Sigmoid colon (tissue), 7 donors: ENCODE measurements at places on chromosomes 7 and 10. TPM values are rescaled to one million over a fixed set of nuclear protein-coding genes. Genes with fewer than 3 reads are reported as not detected.

NPC1L1 gene
- not detected for polyA plus RNA-seq

GPR26 gene
- polyA plus RNA-seq: not detected

MMP21 gene
- polyA plus RNA-seq: not detected

CDHR3 gene
- 2.4 TPM for polyA plus RNA-seq

UTF1 gene
- not detected for polyA plus RNA-seq

LRRD1 gene
- polyA plus RNA-seq: 0.04 TPM

HKDC1 gene
- 33.3 TPM for polyA plus RNA-seq

DNA sequence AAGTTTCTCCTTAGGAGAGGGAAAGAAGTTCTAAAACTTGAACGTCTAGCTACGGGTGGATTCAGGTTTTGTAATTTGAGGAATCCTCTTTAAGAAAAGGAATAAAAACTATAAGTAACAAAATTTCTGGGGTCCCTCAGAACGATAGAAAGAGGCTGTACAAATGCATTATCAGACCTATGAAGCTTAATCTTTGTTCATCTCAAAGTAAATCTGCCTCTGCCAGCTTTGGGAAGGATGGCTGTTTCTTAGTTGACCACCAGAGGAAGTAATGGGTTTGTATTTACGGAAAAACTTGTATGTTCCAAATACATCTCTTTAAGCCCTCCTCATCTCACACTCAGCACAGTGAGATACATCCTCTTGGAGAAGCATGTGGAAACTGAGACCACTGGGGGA is 864 bp downstream of the PSTK start:
- H3K36me3 ChIP-seq: no peaks in the 10 kb centered on the region
- peaks cover 12% of the 10 kb centered on the region for H3K4me1 ChIP-seq
- peak overlapping the region; percentile 96 for H3K27ac ChIP-seq
- H3K4me3 ChIP-seq: peak overlapping the region; percentile 67
- no peak for DNase-seq

DNA sequence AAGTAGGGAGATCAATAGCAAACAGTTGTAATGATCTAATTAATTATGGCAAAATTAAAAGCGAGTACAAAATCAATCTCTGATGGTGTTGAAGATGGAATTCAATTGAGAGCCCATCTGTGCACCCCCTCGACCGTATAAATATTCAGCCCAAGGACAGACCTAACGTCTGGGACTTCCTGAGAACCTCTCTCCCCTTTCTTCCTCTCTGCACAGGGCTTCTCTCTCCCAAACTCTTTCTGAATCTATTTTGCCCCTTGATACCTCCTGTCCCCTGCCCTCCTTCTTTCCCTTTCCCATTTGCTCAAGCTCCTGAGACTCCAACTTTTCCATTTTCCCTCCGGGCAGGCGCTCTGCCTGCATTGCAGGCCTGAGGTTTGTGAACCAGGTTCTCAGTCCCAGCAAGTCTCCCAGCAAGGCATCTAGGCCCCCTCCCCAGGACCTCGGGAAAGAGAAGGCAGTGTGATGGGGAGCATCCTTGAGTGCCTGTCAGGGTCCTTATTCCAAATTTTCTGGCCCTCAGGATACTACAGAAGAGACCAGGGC is 8.5 kb upstream of the PAX2 start:
- no peak overlapping the region for H3K27ac ChIP-seq
- H3K27me3 ChIP-seq: peaks cover 93% of the 10 kb centered on the region
- DNase-seq: no peak
- peaks cover 39% of the 10 kb centered on the region for H3K4me1 ChIP-seq

DNA sequence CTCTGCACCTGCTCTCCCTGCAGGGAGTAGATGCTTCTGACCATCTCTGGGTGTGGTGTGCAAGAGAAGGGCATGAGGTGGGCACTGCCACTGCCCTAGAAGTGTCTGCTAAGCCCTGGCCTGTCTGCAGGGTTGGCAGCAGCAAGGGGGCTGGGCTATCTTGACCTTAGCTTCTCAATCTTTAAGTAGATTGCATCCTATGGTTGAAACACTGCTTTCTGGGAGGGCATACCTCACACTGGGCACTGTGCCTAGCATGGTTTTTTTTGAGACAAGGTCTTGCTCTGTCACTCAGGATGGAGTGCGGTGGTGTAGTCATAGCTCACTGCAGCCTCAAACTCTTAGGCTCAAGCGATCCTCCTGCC is 54.9 kb downstream of the CLIP2 start:
- no peaks in the 10 kb centered on the region for H3K27me3 ChIP-seq
- no peak overlapping the region for H3K4me3 ChIP-seq
- DNase-seq: no peak
- no peak overlapping the region for H3K27ac ChIP-seq

- DNase-seq: no peak
- H3K4me3 ChIP-seq: no peak overlapping the region
- H3K36me3 ChIP-seq: peaks cover 25% of the 10 kb centered on the region
- H3K27ac ChIP-seq: no peak overlapping the region
- no peaks in the 10 kb centered on the region for H3K27me3 ChIP-seq
Observed at GRCh38 chr10:103602028-103602851, 108.7 kb downstream of the NEURL1 start.

- no peaks in the 10 kb centered on the region for H3K36me3 ChIP-seq
- no peak overlapping the region for H3K4me3 ChIP-seq
- H3K27me3 ChIP-seq: no peaks in the 10 kb centered on the region
- no peaks in the 10 kb centered on the region for H3K4me1 ChIP-seq
- H3K27ac ChIP-seq: no peak overlapping the region
- DNase-seq: no peak
Observed at GRCh38 chr10:8072211-8072610, 17.7 kb downstream of the GATA3 start.

GRCh38 chr10:92693534-92693893 is 3.8 kb downstream of the HHEX start:
- no peak for DNase-seq
- H3K27me3 ChIP-seq: peaks cover 41% of the 10 kb centered on the region
- H3K4me1 ChIP-seq: peaks cover 36% of the 10 kb centered on the region
- no peaks in the 10 kb centered on the region for H3K36me3 ChIP-seq
- H3K27ac ChIP-seq: no peak overlapping the region

- H3K36me3 ChIP-seq: no peaks in the 10 kb centered on the region
- no peak for DNase-seq
- H3K4me3 ChIP-seq: no peak overlapping the region
- H3K4me1 ChIP-seq: peaks cover 43% of the 10 kb centered on the region
- H3K27me3 ChIP-seq: peaks cover 91% of the 10 kb centered on the region
- no peak overlapping the region for H3K27ac ChIP-seq
Observed at GRCh38 chr10:117134306-117135025, 3.6 kb downstream of the VAX1 start.

DNA sequence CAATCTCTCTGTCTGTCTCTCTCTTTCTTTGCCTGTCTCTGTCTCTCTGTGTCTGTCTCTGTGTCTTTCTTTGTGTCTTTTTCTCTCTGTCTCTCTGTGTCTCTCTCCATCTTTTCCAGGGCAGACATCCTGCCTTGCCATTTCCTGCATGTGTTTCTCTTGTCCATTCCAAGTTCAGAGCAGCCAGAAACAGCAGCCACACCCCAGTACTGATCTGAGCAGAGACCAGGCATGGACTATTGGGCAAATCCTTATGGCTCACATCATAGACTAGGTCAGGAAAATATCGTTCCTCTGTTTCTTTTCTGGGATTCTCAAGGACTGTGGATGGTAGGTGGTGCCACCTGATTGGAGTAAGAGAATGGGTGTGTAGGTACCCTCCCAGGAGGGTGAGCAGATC is 95.8 kb downstream of the RAMP3 start:
- H3K4me1 ChIP-seq: no peaks in the 10 kb centered on the region
- H3K27ac ChIP-seq: no peak overlapping the region
- H3K27me3 ChIP-seq: no peaks in the 10 kb centered on the region
- H3K4me3 ChIP-seq: no peak overlapping the region

DNA sequence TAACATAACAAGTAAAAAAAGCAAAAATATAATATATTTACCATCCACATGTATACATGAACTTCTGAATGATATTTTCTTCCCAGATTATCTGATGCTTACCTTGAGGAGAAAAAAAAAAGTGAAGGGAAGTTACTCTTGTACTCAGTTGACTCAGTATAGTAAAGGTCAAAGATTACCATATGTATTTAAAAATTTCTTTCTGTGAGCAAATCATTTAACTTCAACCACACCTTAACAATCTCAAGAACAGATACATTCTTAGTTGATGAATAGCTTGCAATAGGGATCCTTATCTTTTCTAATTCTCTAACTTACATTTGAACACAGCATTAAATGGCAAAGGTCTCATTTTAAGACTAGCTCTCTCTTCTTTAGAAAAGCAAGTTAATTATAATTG is 29.8 kb downstream of the PRR15 start:
- no peak overlapping the region for H3K4me3 ChIP-seq
- H3K36me3 ChIP-seq: no peaks in the 10 kb centered on the region
- no peaks in the 10 kb centered on the region for H3K4me1 ChIP-seq
- no peak for DNase-seq

GRCh38 chr7:143259765-143260164 is 3.5 kb upstream of the GSTK1 start:
- no peaks in the 10 kb centered on the region for H3K36me3 ChIP-seq
- H3K4me1 ChIP-seq: peaks cover 17% of the 10 kb centered on the region
- no peak overlapping the region for H3K27ac ChIP-seq
- no peak for DNase-seq

DNA sequence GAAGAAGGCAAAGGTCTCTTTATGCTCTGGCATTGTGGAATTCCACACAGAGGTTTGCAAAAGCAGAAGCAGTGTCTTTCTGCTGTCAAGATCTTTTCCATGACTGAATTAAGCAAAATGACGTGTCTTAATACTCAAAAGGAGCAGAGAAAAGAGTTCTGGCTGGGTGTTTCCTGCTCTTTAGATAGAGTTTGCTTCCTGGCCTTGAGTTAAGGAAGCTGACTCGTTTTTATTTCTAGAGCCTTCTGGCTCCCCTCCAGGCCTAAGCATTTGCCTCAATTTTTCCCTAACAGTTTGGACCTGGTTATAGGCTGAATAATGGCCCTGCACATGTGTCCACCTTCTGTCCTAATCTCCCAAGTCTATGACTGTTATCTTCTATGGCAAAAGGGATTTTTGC is 21.6 kb downstream of the TAS2R41 start:
- peak overlapping the region; percentile 68 for H3K27ac ChIP-seq
- no peaks in the 10 kb centered on the region for H3K4me1 ChIP-seq
- H3K27me3 ChIP-seq: no peaks in the 10 kb centered on the region
- H3K36me3 ChIP-seq: no peaks in the 10 kb centered on the region
- H3K4me3 ChIP-seq: no peak overlapping the region
- no peak for DNase-seq

DNA sequence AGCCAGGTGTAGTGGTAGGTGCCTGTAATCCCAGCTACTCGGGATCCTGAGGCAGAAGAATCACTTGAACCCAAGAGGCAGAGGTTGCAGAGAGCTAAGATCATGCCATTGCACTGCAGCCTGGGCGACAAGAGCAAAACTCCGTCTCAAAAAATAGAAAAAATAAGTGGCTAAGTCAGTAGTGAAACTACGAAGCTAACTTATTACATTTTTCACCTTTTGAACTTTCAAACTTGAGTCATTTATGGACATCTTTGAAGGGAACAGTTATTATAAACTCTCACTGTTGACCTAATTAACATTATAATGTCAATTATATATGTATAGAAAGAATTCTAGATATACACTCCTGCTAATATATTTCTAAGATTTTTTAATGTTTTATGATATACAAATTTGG is 541.5 kb upstream of the C7orf33 start:
- no peak for DNase-seq
- no peak overlapping the region for H3K27ac ChIP-seq
- no peak overlapping the region for H3K4me3 ChIP-seq
- H3K36me3 ChIP-seq: no peaks in the 10 kb centered on the region

DNA sequence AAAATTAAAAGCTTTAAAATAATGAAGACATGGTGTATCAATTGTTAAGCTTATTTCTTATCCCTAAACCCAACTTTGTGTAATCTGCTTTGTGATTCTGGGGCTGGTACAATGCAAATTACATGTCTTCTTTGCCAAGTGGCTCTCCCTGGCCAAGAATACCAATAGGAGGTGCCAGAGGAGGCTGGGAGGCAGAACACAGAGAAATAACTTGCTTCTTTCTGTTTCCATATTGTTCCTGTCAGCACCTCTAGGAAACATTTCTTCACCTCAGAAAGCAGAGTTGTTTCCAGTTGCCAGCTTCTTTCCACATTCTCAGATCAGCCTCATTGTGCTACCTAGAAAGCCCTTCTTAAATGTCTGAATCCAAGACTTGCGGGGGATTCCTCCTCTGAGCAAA is 174.4 kb downstream of the MDFIC start:
- DNase-seq: no peak
- H3K36me3 ChIP-seq: no peaks in the 10 kb centered on the region
- no peaks in the 10 kb centered on the region for H3K4me1 ChIP-seq
- H3K27ac ChIP-seq: no peak overlapping the region

DNA sequence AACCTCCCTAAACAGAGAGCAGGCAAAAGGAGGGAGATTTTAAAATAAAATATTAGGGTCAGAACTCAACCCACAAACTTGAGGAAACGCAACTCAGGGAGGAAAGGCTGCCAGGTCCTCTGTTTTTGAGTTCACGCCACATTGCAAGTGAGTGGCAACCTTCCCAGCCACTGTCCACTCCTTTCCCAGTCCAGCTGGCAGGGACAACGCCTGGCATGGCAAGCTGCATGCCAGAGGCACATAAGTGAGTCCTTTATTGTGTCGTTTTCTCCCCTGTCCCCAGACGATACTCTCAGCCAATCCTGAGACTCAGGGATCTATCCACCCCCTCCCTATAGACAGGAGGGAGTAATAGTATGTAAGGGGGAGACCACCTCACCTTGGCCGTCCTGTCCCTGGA is 22.4 kb downstream of the FBXW4 start:
- DNase-seq: no peak
- H3K36me3 ChIP-seq: peaks cover 38% of the 10 kb centered on the region
- no peaks in the 10 kb centered on the region for H3K4me1 ChIP-seq
- no peak overlapping the region for H3K27ac ChIP-seq
- H3K4me3 ChIP-seq: no peak overlapping the region

- H3K27me3 ChIP-seq: no peaks in the 10 kb centered on the region
- no peak for DNase-seq
- H3K27ac ChIP-seq: no peak overlapping the region
Observed at GRCh38 chr10:7297094-7297493, 113.7 kb downstream of the SFMBT2 start.

DNA sequence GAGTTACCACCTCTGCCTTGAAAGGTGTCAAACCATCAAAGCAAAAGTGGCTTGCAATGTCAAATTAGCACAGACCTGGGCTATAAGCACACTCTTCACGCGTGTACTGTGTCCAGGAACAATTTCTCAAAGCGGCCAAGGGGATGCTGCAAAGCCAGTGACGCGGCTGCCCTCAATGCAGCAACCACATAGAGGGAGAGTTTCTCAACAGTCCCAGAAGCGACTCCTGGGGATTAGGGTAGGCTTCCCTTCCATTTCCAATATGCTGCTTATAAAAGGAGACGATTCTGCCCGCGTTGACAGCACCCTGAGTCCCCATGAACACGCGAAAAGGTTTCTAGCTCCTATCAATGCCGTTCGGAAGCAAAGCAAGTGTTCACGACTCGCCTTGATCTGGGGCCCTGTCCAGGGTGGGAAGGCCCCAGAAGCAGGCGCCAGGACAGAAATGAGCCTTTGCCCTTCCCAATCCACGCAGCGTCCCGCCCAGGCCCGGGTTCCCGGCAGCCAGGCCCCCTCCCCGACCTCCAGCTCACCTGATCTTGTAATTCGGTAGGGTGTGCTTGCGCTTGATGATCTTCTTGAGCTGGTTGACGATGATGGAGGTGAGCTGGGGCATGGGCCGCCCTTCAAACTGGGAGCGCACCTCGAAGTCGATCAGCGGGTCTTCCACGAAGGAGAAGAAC is 1.3 kb downstream of the PDZD8 start:
- no peaks in the 10 kb centered on the region for H3K36me3 ChIP-seq
- H3K27me3 ChIP-seq: no peaks in the 10 kb centered on the region
- peaks cover 67% of the 10 kb centered on the region for H3K4me1 ChIP-seq
- peak; percentile 86 for DNase-seq
- H3K4me3 ChIP-seq: peak overlapping the region; percentile 94
- H3K27ac ChIP-seq: peak overlapping the region; percentile 89
